Stimulated activated CD4-positive, alpha-beta T cell treated with anti-CD3 and anti-CD28 coated beads, Interleukin-12 subunit alpha, Interleukin-12 subunit beta, amount 100 ng/mL, for 4 hours (primary cell): ENCODE measurements at places on chromosomes 3 and 15.

DNA sequence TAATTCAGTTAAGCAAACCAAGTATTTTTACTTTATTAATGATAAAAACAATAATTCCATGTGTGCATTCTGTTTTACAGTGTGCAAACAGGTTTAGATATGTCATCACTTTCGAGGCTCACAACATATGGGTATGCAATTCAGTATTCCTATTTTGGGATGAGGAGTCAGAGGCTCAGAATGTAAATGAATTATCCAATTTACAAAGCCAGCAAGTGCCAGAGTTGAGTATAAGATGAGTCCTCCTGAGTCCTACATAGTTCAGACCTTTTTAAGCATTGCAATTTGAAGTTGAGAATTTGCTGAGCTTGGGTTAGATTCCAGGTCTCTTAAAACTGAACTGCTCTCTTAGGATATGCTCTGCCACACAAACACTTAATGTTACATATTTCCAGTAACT, 424.2 kb upstream of the ROBO2 start:
- DNase-seq = no peak

DNA sequence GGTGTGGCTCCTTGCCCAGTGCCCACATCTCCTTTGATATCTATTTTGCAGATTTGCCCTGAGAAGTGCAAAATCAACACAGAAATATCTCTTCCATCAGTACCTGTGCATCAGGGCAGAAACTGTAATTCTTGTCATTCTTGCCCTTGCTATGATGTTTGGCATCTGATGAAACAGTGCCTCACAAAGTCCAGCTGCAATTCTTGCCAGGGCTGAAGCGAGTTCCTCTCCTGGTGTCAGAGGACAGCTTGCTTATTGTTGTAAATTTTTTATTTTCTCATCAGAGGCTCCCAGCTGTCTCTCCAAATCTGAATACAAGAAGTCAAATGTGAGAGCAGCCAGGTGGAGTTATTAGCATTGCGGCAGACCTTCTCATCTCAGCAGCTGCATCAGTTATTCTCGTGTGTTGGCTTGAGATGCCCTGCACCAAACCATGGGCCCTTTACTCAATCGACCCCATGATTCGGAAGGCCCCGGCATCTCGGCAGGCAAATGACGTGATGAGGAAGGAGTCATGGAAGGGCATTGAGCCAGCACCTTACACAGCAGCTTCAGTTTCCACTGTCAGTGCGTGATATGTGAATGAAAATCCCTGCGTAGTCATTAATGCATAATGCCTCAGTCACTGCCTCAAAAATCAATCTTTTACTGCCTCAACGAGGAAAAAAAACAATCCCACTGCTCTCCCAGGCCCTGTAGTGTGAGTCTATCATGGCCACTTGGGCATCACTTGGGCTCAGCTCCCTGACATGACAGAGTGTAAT, 93.4 kb downstream of the CCNL1 start:
- DNase-seq = no peak

DNA sequence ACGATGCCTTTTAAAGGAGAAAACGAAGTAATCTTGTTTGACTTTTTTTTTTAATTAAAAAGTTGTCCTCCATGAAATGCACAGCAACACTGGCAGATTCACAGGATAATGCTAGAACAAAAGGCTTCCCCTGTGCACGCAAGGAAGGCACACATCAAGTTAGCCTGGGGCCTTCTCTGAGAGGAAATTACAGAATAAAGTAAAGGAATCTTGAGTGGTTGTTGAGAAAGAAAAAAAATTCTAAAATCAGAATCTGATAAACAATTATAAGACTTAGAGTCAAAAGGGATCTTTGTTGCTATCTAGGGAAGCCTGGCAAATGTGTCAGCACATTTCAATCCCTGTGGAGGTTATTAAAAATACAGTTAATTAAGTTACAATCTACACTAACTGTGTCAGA, 946.0 kb downstream of the IGSF11 start:
- no peak for DNase-seq

DNA sequence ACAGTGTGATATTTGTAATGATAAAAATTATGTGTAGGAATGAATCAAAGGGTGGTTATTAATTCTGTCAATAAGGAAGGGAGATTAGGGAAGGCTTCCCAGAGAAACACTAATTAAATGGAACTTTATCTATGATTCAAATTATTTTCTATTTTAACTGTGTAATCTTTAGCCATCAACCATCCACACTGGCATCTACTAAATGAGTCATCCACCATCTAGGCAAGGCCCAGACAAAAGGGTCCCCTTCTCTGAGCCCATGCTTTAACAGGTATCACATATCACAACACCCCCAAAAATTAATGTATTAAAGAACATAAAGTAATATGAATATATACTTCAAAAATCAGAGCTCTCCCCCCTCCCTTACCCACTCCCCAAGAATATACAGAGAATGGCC, 19.9 kb upstream of the TPM1 start:
- no peak for DNase-seq

DNA sequence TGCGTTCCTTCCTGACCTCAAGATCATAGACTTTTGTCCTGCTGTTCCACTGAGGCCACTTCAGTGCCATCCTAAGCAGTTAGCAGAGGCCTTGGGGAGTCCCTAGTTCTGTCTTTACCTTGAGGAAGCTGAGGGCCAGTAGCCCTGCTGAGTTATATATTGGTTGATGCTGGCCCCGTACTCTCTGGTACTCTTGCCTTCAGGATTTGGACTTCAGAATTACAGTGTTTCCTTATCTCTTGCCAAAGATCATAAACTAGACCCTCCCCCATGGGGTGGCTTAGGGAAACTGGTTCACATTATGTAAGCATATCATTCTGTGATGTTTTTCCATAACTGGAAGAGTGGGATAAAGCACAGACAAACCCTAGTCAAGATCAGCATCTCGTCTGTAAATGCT, 33.2 kb downstream of the KBTBD12 start:
- no peak for DNase-seq

DNA sequence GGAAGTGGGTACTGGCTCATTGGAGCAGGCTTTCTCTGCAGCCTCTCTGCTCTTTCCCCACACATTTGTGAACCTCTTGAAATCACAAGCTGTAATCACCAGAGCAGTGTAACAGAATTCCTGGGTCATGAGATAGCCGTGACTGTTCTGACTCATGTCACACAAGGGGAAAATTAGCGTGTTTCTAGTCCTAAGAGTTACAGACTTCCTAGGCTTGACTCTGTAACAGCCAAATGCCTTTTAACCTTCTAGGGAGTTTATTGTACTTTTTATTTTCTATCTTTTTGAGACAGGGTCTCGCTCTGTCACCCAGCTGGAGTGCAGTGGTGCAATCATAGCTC, 54.7 kb upstream of the TRAK1 start:
- no peak for DNase-seq

- no peak for DNase-seq
These were observed 769 bp upstream of the CSPG4 start for GRCh38 chr15:75713338-75713895.

GRCh38 chr3:177646749-177647148, 449.5 kb upstream of the TBL1XR1 start:
- no peak for DNase-seq

GRCh38 chr3:44894485-44894884, 20.1 kb downstream of the TGM4 start:
- no peak for DNase-seq
